ENCODE measurements at places on chromosomes 1 and 21. TPM values are rescaled to one million over a fixed set of nuclear protein-coding genes. Genes with fewer than 3 reads are reported as not detected.

Gene PTPN22
- under 0.01 TPM for total RNA-seq

Gene FYB2
- total RNA-seq, result not detected

Gene WNT9A
- 3.9 TPM for total RNA-seq

Gene F5
- total RNA-seq, result not detected

Gene KCNJ9
- total RNA-seq, result not detected

Gene DENND2D
- 0.76 TPM for total RNA-seq

Gene RCSD1
- 0.96 TPM for total RNA-seq

Gene IL23R
- not detected for total RNA-seq

Gene AVPR1B
- total RNA-seq, result not detected

Gene SLC35A3
- total RNA-seq, result 24.7 TPM

Gene FHL3
- 27.6 TPM for total RNA-seq

Gene IL12RB2
- not detected for total RNA-seq

Gene GBP5
- under 0.01 TPM for total RNA-seq

Gene CAPN8
- total RNA-seq, result not detected

Gene CELA3B
- total RNA-seq, result not detected

Gene S100A12
- not detected for total RNA-seq

Gene ARHGAP29
- total RNA-seq, result 310 TPM

Gene PTCH2
- total RNA-seq, result under 0.01 TPM

Gene SPRR1A
- total RNA-seq, result not detected

Gene GNG4
- not detected for total RNA-seq

Gene S100B
- not detected for total RNA-seq

Gene TRAF5
- 14.9 TPM for total RNA-seq

Gene FCMR
- 0.38 TPM for total RNA-seq

Gene INSRR
- not detected for total RNA-seq

Gene NES
- 81.7 TPM for total RNA-seq

Gene LCE1A
- not detected for total RNA-seq

Gene XCL2
- total RNA-seq, result not detected

Gene SPATA46
- total RNA-seq, result not detected

Gene STPG1
- total RNA-seq, result 4.6 TPM

Gene IL19
- total RNA-seq, result not detected

Gene LINGO4
- total RNA-seq, result not detected

Gene TMEM125
- not detected for total RNA-seq

Gene TMEM54
- total RNA-seq, result 28.1 TPM

Gene CD1E
- total RNA-seq, result not detected

Gene AIRE
- total RNA-seq, result under 0.01 TPM

Gene BACE2
- total RNA-seq, result 438 TPM

Gene C1orf185
- not detected for total RNA-seq

Gene ARMH1
- 0.33 TPM for total RNA-seq

Gene INAVA
- not detected for total RNA-seq

Gene ADGRL4
- 246 TPM for total RNA-seq

Gene OR2T29
- not detected for total RNA-seq

Gene LCE2A
- total RNA-seq, result not detected

Gene ADORA3
- under 0.01 TPM for total RNA-seq

Gene MDM4
- total RNA-seq, result 22.5 TPM
